ENCODE measurements at places on chromosomes 11 and 22.

DNA sequence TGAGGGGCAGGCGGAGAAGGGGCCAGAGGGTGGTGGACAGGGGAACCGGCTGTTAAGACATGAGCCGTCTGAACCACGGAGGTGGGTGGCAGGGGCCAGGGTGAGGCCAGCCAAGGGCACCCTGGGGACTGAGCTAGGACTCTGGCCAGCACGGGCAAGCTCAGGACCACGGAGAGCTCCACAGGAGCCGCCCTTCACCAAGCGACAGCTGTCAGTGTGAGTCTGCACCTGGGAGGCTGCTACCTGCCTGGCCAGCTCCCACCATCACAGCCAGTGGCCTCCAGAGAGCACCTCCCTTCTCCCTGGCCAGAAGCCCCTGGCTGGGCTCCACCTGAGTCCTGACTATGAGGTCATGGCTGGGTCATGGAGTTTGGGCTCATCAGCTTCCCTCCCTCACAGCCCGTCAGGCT is 21.6 kb downstream of the MGAT3 start:
- DNase-seq, result no peak

DNA sequence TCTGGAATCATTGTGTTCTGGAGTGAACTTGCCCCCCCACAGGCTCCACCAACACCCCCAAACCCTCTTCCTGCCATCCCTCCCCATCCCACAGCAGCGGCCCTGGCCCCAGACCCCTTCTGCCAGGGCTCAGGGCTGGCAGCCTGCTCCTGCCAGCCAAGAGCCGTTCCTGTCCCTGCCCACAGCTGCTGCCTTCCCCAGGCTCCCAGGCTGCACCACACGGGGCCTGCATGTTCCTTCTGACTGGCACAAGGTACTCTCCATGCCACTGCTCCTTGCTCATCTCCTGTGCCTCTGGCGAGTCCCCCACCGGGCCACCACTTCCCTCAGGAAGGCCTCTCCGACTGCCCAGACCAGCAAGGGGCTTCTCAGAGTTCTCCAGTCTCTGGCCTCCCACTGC is 4.9 kb downstream of the GP1BB start:
- no peak for DNase-seq

- DNase-seq, result no peak
Observed at GRCh38 chr11:62677156-62677555, 1.7 kb downstream of the UBXN1 start.

GRCh38 chr11:64549969-64550368 is 41.1 kb upstream of the SLC22A12 start:
- no peak for DNase-seq

DNA sequence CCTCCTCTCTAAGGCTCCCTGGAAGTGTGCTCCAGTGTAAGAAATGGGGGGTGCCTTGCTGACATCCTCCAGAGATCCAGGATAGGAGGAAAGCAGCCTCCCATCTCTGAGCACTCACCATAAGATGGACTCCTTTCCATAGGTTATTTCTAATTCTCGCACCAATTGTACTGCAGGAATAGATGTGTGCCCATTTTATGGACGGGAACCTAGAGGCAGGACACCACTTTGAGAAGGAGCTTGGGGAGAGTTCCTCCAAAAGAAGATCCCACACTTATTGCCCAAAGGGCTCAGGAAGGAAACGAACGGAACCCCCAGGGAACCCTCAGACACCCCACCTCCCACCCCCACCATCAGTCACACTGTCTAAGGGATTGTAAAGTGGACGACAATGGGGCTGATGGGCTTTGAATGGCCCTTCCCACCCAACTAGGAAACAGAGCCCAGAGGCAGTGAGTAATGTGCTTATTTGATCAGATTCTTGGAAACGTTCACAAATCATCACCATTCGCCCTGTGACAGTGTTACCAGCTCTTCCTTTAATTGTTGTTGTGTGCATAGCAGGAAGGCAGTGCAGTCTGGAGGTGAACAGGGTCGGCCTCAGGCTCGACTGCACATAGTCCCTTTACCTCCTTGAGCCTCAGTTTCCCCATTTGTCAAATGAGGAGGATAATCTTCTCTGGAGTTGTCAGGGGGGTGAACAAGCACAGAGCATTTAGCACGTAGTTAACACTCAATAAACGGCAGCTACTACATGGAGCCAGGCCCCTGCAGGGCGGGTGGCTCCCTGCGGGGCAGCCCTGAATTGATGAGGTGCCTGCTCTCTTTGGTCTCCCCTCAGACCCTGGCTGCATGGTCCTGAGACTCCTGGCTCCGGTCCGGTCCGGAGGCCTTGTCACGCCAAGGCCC is 8.4 kb upstream of the MN1 start:
- no peak for DNase-seq
